SJCRH30 (cell line): ENCODE measurements at places on chromosomes 6 and 20. TPM values are rescaled to one million over a fixed set of nuclear protein-coding genes. Genes with fewer than 3 reads are reported as not detected.

SLC17A9 gene
- total RNA-seq = 1.1 and 2.1 TPM in 2 replicates

CST1 gene
- total RNA-seq = not detected in 2 replicates

MYMX gene
- 106 and 116 TPM in 2 replicates for total RNA-seq

RFX6 gene
- not detected in 2 replicates for total RNA-seq

ACTL10 gene
- 0.10 TPM in 1 of 2 replicates, not detected in the other for total RNA-seq

ANGPT4 gene
- not detected in 2 replicates for total RNA-seq
